Activated CD4-positive, alpha-beta memory T cell treated with anti-CD3 and anti-CD28 coated beads, Interleukin-2, amount 10 ng/mL, durations not matched to agents 7 days and 5 days (primary cell): ENCODE measurements at places on chromosomes 3 and 15.

DNA sequence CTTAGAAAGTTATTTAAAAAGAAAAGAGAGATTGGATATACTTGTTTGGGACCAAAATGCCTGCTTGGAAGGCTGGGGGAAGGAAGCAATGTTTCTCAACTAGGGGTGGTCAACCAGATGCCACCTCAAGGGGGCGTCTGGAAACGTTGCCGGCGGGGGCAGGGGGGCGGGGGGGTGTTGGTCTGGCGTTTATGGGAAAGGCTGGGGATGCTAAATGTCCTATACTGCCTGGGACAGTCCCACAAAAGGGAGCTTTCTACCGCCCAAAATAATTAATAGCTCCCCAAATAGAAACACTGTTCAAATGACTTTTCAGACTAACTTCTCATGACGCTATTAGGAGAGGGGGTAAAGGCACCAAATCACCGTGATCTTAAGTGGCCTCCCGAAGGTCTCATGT, 2.2 kb downstream of the POLG start:
- DNase-seq: no peak

- no peak for DNase-seq
These were observed 7.1 kb upstream of the SSUH2 start for GRCh38 chr3:8651418-8652323.

DNA sequence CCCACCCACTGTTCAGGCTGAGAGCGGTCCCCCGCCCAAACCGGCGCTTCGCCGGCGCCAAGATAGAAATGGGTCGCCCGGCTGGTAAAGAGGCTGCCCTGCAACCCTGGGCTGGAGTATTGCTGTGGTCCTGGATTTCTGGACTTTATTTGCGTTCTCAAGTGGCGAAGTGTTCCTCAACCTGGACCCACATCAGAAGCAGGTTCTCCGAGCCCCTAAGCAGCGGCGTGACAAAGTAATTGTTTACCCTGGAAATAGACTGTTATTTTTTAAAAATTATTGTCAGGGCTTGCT, 481 bp upstream of the DYNC1LI1 start:
- no peak for DNase-seq

DNA sequence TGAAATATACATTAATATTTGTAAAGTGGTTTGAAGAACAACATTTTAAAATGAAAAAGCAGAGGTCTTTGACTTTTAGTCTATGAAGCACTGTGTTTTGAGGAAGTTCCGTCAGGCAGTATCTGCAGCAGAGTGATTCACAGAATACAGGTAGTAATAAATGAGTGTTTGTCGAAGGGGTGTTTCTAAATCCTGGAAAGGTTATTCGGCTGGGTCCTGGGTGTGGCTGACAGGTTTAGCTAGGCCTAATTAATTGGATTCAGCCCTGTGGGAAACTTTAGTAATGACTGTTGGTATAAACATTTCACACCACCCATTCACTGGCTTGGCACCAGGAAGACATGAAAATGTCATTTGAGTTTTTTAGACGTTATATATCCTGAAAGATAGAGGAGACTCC, 51.3 kb downstream of the TIPARP start:
- DNase-seq: no peak

GRCh38 chr3:73773233-73773632, 148.5 kb upstream of the PDZRN3 start:
- DNase-seq: no peak

- no peak for DNase-seq
These were observed 278.4 kb downstream of the RPLP1 start for GRCh38 chr15:69731081-69731330.

DNA sequence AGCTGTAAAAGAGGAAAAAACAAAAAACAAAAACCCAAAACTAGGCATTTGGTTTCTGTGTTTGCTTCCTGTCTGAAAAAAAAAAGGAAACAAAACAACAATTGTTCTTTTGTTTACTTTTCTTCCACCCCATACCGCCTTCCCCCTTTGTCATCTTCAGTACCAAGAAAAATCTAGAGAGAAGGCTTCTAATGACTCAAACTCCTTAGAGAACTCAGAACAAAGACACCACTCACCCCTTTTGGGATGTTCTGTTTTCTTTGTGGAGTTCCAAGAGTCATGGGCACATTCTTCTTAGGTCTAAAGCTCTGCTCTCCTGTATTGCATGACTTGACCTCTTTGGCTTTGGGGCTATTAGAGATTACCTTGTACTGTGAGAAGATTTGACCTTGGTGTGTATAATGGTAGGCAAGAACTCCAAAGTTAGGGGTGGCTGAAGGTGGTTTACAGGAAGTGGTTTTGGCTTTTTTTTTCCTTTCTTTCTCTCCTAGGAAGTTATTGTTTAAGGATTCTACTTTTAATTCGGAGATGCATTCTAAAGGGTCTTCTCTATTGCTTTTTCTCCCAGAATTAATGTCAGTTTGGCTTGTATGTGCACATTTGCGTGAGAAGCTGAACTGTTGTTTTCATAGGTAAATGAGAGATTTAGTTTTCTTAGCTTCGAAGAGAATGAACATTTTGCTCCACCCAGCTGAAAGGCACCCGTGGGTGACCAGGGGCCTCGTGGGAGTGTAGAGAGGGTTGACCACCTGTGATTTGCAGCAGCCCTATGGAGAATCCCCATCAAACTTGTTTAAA, 39.5 kb upstream of the ZBTB20 start:
- no peak for DNase-seq

DNA sequence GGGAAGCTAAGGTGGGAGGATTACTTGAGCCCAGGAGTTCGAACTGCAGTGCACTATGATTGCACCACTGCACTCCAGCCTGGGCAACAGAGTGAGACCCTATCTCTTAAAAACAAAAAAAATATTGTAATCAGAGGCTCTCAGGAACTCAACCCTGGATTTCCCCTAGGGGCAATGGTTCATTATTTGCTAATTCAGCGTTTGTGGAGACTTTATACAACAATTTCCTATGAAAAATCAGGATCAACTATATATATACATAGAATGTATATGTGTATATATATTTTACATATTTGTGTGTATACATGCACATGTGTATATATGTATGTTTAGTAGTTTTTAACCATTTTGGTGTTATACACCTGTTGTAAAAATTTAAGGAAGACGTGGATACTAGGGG, 463.1 kb downstream of the FHIT start:
- DNase-seq: no peak

DNA sequence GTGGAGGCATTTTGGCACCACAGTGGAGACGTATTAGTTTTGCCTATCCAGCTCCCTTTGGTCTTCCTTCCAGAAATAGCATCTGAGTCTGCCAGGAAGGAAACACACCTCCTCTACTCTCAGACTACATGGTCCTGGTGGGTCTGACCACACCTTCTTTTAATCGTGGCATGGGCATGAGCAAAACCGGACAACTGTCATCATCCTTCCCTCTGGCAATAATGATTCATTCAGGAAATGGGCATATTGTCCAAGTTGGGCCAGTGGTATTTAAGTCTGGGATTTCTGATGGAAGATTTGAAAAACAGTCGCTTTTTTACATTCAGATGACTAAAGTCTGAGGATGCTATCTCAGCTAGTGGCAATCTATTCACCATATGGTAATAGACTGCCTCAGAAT, 601.0 kb upstream of the ADAMTS9 start:
- no peak for DNase-seq

DNA sequence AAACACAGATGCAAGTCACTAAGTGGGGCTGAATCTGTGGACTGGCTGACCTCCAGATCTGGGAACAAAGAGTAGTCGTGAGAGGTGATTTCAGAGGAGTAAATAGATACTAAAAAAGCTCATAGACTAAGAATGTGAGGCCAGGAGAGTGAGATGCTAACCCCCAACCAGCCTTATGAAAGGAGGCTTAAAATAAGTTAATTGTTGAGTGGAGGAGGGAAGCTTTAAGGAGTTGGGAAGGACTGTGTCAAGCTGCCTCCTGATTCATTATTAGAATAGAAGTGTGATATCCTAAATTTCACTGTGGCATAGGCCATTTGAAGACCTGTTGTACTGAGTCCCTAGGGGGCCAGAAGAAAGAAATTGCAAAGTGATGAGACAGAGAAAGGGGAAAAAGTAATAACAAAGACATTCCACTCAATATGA, 107.6 kb downstream of the RBPMS2 start:
- no peak for DNase-seq

DNA sequence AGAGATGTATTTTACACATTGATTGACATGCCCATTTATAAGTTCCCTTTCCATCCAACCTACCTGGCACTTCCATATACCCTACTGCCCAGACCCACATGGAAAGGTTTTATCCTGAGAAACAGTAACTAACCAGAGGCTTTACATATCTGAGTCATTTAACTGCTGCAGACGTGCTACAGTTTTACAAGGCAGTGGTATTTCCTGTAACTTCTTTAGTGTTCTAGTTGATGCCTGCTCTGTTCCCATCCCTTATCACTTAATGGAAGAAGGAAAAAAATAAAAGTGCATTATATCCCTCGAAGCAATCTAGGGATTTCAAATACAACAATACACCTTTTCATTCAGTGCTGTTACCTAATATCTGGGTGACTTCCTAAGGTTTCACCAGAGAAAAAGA, 107.1 kb downstream of the TMCO5A start:
- no peak for DNase-seq

- no peak for DNase-seq
These were observed 6.8 kb downstream of the SKOR1 start for GRCh38 chr15:67832031-67832551.

DNA sequence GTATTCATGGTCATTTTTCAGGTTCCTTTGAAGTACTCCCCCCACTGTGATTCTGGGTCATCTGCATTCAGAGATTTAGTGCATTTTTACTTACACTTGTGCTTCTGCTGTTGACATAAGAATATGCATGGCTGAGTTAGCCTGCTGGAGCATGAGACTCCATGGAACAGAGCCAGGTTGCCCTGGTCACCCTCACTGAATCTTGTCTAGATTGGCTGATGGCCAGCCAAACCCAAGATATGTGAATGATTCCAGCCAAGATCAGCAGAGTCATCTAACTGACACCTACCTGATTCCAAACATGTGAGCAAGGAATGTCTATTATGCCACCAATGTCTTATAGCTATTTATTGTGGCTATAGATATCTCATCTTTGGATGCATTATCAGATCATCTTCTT, 25.1 kb downstream of the DTWD1 start:
- DNase-seq: no peak

- no peak for DNase-seq
These were observed 61.6 kb downstream of the ATP1B3 start for GRCh38 chr3:141938011-141938500.

DNA sequence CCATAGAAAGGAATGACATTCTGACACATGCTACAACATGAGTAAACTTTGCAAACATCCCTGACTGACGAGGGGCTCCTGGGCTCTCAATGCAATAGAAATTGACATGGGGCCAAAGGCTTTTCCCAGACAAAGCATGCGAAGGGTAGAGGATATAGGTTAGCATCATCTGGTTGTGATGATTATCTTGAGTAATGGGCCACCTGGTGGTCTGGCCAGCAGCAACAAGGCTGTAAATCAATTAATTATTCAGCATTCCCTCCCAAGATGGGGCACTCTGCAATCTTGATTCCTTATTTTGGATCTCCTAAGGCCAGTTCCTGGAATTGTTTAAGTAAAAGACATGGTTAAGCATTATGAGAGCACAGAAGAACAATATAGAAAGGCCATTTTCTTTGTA, 99.2 kb downstream of the AGBL1 start:
- DNase-seq: no peak
